NCI-H774 (cell line): ENCODE measurements at places on chromosomes 11 and 22.

DNA sequence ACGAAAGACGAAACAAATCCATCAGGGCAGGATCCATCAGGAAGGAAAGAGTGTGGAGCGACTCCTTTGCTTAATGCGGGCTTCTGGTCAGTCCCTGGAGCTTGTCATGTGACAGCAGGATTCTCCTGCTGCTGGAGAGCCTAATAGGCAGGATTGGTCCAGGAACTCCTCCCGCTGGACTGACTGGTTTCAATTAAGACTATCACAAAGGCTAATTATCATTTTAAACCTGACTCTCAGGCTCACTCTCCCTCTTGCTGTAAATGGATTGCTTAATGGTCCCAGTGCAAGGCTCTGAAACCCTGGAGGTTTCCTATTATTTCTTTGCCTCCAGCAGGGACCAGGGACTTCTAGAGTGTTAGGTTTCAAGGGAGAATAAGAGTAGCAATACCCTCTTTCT lies 493.8 kb downstream of the NTM start:
- DNase-seq = no peak

DNA sequence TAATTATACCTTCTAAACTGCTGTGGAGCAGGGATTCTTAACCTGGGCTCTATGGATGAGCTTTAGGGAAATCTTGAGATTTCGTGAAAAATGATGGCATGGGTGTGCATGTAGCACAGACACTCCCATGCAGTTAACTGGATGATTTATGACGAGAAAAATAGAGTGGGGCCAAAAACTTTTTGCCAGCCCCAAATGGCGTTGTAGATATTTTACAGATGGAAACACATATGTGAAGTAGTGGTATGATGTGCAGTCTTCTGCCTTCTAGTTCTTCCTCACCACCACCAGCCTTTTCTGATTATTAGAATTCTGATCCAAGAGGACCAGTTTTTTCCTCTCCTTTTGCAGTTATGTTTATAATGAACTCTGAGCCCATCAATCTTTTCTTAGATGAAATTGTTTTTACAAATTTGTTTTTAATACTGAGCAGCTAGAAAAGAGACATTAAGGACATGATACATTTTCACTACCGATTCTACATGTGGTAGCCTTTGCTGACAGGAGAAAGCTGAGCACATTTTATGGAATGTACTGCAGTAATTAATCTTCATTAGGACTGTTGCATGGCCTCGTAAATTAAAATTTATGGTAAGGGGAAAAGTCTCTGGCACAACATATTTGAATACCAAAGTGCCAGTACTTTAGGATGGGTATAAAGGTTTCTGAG lies 261.4 kb downstream of the DDX10 start:
- no peak for DNase-seq

GRCh38 chr11:126341760-126342161 lies 13.7 kb upstream of the ST3GAL4 start:
- no peak for DNase-seq

GRCh38 chr11:7619322-7619721 lies 54.0 kb downstream of the CYB5R2 start:
- DNase-seq = no peak

- DNase-seq = no peak
Measured at GRCh38 chr11:104462341-104462740, 298.4 kb upstream of the PDGFD start.

- no peak for DNase-seq
Measured at GRCh38 chr11:103170865-103171264, 61.6 kb downstream of the DYNC2H1 start.

DNA sequence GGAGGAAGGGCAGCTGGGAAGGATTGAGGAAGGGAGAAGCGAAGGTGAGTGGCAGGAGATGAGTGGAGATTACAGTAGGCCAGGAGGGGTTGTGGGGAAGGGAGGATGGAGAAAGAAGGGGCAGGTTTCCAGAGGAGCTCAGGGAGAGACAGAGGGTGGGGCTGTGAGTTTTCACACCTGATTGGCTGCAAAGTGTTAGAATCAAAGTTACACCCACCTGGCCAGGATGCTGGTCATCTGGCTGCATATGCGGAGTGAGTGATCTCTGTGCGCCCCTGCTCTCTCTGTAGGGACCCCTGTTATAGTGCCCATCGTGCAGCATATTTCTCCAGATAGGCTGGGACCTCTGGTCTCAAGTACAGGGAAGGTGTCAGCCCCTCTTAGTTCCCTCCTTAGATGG lies 18.3 kb downstream of the AMPD3 start:
- no peak for DNase-seq

DNA sequence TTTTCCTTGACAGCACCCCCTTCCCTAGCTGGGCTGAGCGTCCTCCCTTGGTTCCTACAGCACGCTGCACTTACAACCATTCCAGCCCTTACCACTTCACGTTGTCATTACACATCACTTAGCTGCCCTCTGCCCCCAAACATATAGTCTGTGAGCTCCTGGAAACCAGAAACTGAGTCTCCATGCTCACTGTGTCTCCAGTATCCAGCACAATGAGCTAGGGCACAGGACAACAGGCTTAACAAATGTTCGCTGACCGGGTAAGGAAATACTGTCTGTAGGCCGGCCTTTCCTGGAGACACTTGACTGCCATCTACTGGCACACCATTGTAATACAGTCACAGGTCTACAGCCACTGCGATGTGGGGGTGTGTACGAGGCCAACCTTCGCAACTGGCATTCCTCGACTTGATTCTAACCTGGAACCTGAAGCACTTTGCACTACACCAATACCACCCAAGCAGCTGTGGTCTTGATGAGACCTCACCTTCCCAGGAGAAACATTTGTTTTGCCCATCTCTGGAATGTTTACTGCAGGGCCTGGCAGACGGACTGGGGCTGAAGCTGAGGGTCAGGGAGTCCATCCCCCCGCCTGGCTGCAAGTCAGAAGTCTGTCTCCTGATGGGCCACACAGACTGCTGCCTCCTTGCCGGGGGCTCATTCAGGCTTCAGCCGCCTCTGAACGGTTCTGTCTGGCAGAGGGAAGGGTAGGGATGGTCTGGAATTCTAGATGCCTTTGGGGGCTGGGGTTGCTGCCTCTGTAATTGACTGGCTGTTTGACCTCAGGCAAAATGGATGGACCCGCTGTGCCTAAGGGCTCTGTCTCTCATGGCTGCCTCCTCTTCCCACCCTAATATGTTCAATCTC lies 72.0 kb downstream of the SYN3 start:
- DNase-seq = peak; percentile 5

DNA sequence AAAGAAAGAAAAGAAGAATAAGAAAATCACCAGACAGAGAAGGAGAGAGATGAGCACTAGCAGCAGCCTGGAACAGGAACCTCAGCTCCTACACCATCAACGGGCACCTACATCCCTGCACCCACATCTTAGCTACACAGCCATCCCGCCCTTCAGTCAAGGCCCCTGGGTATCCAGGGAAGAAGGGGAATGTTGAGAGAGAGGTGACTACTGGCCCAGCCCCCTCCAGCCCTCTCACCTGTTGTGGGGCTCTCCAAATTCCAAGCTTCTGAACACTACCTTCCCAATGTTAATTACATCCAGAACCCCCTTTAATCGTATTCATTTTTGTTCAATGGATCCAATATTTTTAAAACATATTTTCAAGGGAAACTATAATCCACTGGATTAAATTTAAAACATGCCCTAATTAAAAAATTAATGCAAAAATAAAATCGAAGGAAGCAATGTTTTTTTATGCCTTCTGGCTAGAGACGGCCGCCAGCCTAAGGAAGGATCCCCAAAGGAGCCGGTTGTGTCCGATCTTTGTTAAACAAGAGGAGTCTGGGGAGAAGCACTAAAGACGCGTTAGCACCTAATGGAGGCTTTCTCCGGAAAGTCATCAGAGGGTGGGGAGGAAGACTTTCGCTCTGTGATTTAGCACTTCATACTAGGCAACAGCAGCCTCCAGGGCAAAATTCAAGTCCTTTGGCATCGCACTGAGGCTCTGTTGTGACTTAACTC lies 9.5 kb downstream of the TPST2 start:
- no peak for DNase-seq

GRCh38 chr11:122310766-122311165 lies 194.8 kb upstream of the BLID start:
- DNase-seq = no peak

DNA sequence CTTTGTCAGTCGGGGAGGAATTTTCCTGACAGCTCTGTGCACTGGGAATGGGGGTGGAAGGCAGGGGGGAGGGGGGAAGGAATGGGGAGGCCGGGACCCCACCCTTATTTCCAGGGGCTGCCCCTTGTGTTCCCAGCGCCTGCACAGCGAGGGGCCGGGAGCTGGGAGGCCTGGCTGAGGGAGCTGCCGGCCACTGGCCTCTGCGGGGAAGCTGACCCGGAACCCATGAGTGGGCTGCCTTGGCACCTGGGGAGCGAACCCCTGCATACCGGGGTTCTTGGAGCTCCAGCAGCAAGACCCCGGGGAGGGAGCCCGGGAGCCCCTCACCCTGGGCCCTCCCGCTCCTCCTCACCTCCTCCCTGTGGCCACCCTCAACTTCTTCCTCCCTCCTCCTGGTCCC lies 3.5 kb downstream of the H19 start:
- DNase-seq = no peak

- DNase-seq = peak; percentile 78
Measured at GRCh38 chr11:121451986-121452608, at the start of gene SORL1. SORL1 (plus strand) TSS chr11:121452314; CDS start chr11:121452332, 18 bp downstream.

DNA sequence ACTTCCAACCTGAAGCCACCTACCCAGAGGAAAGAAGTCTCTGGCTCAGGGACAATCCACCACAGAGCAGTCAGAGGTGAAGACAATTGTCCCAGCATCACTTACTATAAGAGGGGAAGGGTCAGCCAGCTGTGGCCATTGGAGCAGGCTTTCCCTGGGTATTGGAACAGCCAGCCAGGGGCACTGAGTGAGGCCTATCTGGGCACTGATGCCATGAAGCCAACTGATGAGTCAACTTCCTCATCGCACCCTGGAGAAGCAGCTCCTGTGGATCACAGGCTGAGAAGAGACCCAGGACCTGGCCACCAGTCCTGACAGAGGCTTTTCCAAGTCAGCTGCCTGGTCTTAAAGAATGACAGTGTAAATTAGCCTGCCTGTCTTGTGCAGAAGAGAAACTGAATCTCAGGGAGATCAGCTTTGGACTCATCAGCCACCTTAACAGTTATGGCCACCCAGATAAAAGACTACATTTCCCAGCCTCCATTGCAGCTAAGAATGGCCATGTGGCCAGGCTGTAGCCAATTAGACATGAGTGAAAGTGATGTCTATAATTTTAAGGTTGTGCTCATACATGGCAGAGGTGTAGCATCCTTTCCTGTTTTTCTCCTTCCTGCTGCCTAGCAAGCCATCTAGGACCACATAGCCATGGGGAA lies 19.0 kb downstream of the CHST1 start:
- DNase-seq = no peak

- DNase-seq = no peak
Measured at GRCh38 chr22:27673839-27674238, 127.7 kb downstream of the MN1 start.

DNA sequence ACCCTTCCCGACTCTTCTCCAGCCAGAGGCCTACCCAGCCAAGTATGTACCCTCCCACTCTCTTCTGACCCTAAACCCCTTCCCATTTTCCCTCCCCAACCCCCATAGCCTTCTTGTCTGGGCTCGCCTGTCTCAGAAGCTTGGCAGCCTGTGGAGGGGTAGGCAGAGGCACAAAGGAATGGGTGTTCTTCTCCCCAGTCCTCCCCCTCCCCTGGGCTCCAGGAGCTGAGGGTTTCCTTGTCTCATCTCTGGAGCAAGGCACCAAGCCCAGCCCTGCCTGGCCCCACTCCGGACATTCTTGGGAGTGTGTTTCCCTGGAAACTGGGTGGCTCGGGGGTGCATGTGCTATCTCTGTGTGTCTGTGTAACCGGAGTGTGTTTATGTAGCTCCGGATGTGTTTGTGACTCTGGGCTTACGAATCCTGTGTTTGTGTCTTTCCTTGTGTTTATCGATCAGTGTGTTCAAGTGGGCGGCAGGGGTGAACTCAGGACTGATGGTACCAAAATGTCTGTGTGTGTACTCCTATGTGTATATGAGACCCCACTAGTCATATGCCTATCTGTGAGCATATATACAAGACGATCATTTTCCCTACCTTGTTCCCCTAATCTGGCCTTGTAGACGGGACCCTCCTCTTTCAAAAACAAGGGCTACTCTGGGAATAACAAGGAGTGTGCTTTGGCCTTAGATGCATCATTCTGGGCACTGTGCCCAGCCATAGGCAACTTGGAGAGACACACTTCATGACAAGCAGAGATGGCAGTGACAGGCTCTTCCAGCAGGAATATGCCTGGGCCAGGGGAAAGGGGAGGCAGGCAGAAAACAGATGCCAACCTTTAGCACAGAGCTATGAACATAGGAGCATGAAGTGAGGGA lies 10.9 kb downstream of the PHLDB1 start:
- DNase-seq = no peak

DNA sequence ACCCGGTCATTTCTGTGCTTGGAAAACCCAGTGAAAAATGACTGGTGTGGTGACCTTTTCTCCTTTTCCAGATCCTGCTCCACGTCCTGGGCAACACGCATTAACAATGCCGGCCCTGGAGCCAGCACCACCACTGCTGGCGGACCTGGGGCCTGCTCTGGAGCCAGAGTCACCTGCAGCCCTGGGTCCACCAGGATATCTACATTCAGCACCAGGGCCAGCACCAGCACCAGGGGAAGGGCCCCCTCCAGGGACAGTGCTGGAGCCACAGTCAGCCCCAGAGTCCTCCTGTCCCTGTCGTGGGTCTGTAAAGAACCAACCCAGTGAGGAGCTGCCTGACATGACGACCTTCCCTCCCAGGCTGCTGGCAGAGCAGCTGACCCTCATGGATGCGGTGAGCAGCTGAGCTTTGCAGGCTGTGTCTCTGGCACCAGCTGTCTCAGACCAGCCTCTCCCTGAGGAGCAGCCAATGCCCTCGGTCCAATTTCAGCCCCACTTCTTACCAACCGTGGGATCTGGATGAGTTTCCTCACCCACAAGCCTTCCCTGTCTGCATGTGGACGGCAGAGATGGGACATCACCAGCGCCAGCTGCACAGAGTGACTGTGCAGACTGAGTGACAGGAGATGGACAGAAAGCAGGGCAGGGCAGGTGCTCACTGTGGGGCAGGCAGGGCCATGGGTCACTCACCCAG lies 1.9 kb downstream of the RGL4 start:
- DNase-seq = no peak

GRCh38 chr11:110921742-110922521 lies 209.7 kb upstream of the ARHGAP20 start:
- no peak for DNase-seq

- no peak for DNase-seq
Measured at GRCh38 chr22:43001271-43002201, 13.4 kb downstream of the PACSIN2 start.

DNA sequence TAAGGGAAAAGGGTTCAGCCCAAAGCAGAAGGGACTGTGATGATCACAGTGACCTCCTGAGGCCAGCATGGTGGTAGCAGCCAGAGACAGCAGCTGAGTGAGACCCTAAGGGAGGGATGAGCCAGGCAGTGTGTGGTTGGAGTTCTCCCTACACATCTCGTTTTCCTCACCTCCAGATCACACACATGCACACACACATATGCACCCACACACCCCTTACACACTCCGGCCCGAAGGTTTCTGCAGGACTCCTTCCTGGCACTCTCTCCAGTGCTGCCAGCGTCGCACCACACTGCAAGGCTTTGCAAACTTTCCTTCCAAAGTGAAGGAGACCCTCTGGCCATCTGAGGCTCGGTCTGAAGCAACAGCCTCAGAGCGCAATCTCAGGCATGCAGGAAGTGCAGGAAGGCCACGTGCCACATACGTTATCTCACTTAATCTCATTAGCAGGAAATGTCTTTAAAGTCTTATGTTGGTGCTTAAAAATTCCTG lies 26.9 kb upstream of the TP53I11 start:
- DNase-seq = no peak

- no peak for DNase-seq
Measured at GRCh38 chr11:126352934-126353801, 2.3 kb upstream of the ST3GAL4 start.
